ENCODE measurements at places on chromosomes 6 and 20.

- no peak for DNase-seq
These were observed 552.8 kb upstream of the CITED2 start for GRCh38 chr6:139927236-139927635.

- no peak for DNase-seq
These were observed 279.7 kb upstream of the FLRT3 start for GRCh38 chr20:14617123-14617522.

- DNase-seq: peak; percentile 76
These were observed 174.1 kb downstream of the BMP7 start for GRCh38 chr20:57092112-57092899.

DNA sequence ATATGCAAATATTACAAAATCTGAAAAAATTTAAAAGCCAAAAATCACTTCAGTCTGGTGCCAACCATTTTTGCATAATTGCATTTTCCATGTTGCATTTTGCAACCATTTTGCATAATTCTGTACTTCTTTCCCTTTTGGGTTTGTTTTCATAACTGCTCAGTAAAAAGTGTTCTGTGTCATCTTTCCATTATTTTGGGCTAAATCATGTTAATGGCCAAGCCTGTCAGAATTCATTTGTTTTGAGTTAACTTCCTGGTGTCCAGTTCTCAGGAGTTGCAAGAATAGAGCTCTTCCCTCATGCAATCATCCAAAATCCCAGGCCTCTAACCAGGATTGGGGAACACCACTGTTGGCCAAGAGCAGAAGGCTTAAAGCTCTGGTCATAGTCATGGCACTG lies 133.6 kb downstream of the MTHFD1L start:
- no peak for DNase-seq

DNA sequence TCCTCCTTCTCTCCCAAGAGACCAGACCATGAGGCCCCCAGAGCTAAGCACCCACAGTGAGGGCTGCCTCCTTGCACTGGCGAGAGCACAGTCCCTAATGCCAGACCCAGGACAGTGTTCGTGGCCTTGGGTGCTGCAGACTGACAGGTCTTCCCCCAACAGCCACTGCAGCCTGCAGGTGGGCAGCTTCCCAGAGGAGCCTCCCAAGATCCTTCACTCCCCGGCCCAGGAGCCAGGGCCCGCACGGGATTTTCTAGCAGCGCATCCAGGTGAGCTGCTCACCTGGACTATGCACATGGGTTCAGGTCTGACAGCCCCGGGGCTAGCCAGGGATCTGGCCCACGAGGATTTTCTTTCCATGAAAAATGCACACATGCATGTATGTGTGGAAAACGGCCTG lies 41.7 kb downstream of the SUMO4 start:
- no peak for DNase-seq

DNA sequence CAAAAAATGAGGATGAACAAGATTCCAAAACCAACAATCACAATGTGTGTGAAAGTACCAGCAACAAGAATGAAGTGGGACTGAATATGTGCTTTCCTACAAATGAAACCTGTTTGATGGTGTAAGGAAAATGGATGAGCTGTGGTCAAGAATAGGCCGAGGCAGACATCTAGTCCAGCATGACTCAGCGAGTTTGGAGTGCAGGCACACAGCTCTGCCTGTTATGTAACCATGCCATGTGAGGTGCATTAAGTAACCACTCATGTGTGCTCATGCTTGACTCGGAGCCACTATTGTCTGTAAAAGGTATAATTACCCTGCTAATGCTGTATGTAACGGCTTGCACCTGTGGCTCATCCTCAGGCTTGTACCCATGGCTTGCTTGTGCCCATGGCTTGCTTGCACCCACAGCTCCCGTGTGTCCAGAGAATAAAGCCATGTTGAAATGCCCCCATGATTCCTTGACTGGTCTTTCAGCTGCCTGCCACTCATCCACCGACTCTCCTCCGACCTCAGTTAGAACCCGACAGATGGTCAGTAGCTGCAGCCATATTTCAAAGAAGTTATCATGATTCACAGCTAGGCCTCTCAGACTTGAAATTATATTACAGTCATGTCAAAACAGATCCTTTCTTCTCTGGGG lies 98.7 kb downstream of the BACH2 start:
- DNase-seq: no peak

- DNase-seq: no peak
These were observed 161.8 kb downstream of the DLL1 start for GRCh38 chr6:170128811-170129681.

GRCh38 chr6:27672113-27672799 lies 199.4 kb upstream of the ZNF184 start:
- DNase-seq: peak; percentile 61

DNA sequence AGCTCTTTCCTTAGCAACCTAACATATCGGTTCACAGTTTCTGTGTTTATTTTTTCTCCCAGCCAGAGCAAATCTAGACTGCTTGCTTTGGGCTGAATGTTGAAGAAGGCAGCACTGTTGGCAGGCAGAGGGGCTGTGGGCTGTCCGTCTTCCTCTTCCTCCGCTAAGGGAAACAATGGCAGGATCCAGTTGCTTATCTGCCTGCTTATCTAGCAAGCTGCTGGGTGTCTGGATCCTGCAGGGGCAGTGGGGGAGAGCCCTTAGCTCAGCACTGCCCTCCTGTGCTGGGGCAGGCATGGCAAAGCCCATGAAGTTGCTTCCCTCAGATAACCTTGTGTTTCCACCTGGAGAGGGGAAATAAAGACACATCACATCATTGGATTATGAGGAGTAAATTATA lies 92.7 kb upstream of the CD93 start:
- DNase-seq: peak; percentile 69

- DNase-seq: no peak
These were observed 80.7 kb downstream of the FOXF2 start for GRCh38 chr6:1470040-1470439.
